ENCODE measurements at places on chromosomes 12 and 14. TPM values are rescaled to one million over a fixed set of nuclear protein-coding genes. Genes with fewer than 3 reads are reported as not detected.

The SSTR1 gene
- total RNA-seq = not detected

The CDH24 gene
- total RNA-seq = 2.5 TPM

The EPYC gene
- total RNA-seq = not detected

The PALS1 gene
- total RNA-seq = 5.5 TPM

The SLC38A4 gene
- not detected for total RNA-seq

The GPR132 gene
- total RNA-seq = 49.4 TPM

DNA sequence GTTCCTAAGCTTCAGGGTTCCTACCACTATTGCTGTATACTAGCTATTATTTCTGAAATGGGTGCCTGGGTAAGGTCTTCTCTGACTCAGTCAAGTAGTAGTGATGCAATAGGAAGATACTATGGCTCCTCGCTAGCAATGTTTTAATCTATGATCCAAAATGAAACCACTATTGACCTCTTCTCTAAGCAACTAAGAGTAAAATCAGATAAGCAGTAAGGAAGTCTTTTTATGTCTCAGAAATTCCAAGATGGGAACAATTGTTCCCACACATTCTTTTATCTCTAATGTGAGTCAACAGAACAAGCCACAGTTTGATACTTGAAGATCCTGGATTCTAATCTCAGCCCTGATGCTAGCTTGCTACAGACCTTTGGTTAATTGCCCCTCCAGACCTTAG lies 45.1 kb downstream of the AREL1 start:
- H3K4me1 ChIP-seq = peaks cover 21% of the 10 kb centered on the region
- H3K4me3 ChIP-seq = no peak overlapping the region
- H3K27ac ChIP-seq = peak overlapping the region; percentile 22
- H3K27me3 ChIP-seq = no peaks in the 10 kb centered on the region

DNA sequence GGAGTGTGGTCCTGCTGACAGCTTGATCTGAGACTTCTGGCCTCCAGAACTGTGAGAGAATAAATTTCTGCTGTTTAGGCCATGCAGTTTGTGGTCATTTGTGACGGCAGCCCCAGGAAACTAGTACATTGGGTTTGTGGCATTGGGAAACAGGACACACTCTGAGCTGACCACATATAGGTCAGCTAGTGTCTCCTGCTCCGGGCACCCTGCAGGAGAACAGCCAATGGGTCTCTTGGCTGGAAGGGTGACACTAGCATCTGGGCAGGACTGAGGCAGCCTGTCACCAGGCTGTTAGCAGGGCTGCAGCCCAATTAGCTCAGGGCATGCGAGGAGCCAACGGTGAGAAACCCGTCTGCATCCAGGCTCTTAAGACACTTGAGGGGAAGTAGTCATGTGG lies 83.2 kb downstream of the PITPNM2 start:
- DNase-seq = no peak
- no peak overlapping the region for H3K4me3 ChIP-seq
- no peak overlapping the region for H3K27ac ChIP-seq
- no peaks in the 10 kb centered on the region for H3K36me3 ChIP-seq

DNA sequence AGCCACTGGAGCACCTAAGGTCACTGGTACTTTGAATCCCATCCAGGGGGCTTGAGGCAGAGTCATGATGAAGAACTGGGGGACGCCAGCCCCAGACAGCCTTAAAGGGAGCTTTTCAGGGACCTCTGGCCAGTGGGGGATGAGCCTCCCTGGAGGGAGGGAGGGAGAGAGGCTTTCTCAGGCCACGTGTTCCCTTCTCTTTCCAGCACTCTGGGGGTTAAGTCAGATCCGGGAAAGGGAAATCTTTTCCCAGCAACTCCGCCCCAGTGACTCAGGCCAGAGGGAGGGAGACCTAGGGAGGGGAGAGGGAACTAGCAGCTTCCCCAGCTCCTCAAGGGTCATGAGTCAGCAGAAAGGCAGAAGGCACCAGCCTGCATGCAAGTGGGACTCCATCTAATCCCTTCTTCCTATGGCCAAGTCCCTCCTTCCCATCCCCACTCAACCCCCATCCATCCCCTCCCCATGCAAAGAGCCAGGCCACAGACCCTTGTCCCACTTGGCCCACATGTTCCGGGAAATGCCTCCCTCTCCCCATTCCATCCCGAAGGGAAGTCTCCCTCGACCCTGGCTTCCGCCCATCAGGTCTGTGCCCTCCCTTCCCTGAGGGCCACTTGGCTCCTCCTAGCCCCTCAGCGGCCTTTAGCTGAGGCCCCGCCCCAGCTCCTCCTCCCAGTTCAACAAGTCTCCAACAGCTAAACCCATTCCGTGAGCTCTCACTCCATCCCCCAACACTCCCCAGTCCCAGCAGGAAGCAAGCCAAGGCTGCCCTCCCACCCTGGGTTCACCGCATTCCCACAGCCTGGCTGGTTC lies 5.6 kb downstream of the TNFRSF1A start:
- peaks cover 23% of the 10 kb centered on the region for H3K36me3 ChIP-seq
- H3K27me3 ChIP-seq = no peaks in the 10 kb centered on the region
- H3K27ac ChIP-seq = no peak overlapping the region
- peak; percentile 90 for DNase-seq
- H3K4me3 ChIP-seq = no peak overlapping the region

- no peaks in the 10 kb centered on the region for H3K36me3 ChIP-seq
- peaks cover 2% of the 10 kb centered on the region for H3K4me1 ChIP-seq
- DNase-seq = no peak
- no peak overlapping the region for H3K4me3 ChIP-seq
- peaks cover 20% of the 10 kb centered on the region for H3K27me3 ChIP-seq
Measured at GRCh38 chr14:70009961-70010360, 130.7 kb downstream of the SMOC1 start.

GRCh38 chr14:69928111-69928523 lies 48.9 kb downstream of the SMOC1 start:
- H3K4me1 ChIP-seq = no peaks in the 10 kb centered on the region
- no peak overlapping the region for H3K4me3 ChIP-seq
- H3K27me3 ChIP-seq = peaks cover 31% of the 10 kb centered on the region

DNA sequence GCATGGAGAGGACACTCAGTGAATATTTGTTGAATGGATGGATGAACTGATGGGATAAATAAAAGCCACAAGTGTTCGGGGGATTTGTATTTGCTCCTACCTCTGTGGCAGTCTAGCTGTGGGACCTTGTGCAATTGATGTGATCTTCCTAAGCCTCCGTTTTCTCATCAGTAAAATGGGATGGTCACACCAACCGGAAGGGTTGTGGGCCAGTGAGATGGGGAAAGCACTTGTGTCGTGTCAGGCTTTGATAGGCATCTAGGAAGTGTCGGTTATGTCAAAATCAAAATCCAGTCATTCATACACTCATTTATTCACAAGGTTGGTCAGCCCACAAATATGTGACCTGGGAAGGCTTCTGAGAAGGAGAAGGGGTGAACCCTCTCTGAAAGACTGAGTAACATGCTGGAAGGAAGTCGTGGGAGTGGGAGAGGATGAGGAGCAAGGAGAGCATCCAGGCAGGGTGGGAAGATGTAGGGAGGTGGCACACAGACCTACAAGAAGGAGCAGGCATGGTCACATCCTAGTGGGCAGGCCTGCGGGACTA lies 7.8 kb upstream of the SERPINA9 start:
- no peaks in the 10 kb centered on the region for H3K4me1 ChIP-seq
- DNase-seq = no peak
- H3K36me3 ChIP-seq = no peaks in the 10 kb centered on the region
- no peak overlapping the region for H3K27ac ChIP-seq
- H3K4me3 ChIP-seq = no peak overlapping the region
- peaks cover 4% of the 10 kb centered on the region for H3K27me3 ChIP-seq

- no peak overlapping the region for H3K4me3 ChIP-seq
- H3K27me3 ChIP-seq = no peaks in the 10 kb centered on the region
- H3K27ac ChIP-seq = no peak overlapping the region
Measured at GRCh38 chr12:77031745-77032144, 33.6 kb downstream of the E2F7 start.

DNA sequence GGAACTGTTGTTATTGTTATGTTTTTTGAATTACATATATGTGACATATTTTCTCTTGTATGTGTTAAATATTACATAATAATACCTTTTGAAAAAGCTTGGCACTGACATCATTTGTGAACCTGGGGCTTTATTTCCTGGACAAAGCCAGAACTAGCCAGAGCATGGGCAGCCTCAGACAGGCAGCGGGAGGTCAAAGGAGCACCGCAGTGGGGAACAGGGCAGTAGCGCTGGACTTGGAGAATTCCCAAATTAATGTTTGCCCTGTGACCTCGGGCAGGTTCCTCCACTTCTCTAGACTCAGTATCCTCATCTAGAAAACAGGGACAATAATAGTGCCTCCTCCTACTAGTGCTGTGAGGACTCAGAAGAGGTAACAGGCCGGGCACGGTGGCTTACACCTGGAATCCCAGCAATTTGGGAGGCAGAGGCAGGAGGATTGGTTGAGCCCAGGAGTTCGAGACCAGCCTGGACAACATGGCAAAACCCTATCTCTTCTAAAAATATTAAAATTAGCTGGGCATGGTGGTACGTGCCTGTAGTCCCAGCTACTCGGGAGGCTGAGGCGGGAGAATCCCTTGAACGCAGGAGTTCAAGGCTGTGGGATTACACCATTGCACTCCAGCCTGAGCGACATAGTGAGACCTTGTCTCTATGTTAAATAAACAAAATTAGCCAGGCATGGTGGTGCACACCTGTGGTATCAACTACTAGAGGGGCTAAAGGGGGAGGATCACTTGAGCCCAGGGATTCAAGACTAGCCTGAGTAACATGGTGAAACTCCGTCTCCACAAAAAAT lies 27.3 kb upstream of the ITPK1 start:
- H3K4me1 ChIP-seq = peaks cover 15% of the 10 kb centered on the region
- no peak overlapping the region for H3K4me3 ChIP-seq
- no peak overlapping the region for H3K27ac ChIP-seq

DNA sequence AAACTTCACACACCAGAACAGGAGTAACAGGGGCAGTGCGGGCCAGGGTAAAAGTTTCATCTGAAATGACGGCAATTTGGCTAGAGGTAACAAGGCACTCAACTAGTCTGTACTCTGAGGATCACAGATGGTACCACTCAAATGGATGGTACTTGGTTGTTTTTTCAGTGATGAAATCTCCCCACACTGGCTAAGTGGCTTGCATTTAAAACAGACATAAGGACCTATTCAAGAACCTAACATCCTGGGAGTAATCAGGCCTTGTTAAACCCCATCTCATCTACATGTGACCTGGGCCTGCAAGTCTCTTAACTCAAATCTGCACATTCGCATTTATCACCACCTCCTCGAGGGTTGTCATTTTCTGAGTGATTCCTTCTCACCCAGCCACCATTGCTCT lies 90.8 kb downstream of the PRKAB1 start:
- H3K27me3 ChIP-seq = no peaks in the 10 kb centered on the region
- peaks cover 68% of the 10 kb centered on the region for H3K36me3 ChIP-seq
- DNase-seq = no peak
- H3K4me1 ChIP-seq = no peaks in the 10 kb centered on the region
- no peak overlapping the region for H3K27ac ChIP-seq

DNA sequence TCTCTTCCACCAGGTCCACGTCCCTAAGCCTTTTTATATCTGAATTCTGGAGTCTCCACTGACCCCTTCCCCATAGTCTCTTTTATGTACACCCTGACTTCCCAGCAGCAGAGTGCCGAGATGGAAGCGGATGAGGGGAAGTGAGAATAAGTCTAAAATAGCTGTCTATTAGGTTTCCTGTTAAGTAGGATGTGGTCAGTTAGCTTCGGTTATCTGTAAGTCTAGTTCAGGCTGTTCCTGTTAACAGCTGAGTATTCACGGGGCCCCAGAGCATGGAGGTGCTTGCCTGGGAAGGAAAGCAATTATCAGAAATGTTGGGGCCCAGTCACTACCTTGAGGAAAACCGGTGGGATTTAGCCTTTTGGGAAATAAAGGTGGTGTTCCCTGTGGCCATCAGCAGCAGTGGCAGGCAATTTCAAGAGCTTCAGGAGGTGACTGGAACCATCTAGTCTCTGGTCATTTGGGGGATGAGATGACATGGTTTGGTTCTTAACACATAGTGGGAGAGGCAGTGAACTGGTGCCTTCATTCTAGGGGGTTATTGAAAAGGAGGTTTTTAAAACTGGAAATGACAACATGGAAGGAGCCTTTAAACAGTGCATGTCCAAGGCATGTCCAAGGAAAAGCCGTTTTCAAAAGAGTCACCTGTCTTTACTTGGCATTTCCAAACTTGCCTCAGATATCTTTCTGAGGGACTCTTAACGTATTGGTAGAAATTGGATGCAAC lies 21.8 kb downstream of the CHST11 start:
- peak; percentile 70 for DNase-seq
- H3K27ac ChIP-seq = peak overlapping the region; percentile 97
- no peaks in the 10 kb centered on the region for H3K27me3 ChIP-seq
- H3K36me3 ChIP-seq = peaks cover 46% of the 10 kb centered on the region
- peaks cover 85% of the 10 kb centered on the region for H3K4me1 ChIP-seq

DNA sequence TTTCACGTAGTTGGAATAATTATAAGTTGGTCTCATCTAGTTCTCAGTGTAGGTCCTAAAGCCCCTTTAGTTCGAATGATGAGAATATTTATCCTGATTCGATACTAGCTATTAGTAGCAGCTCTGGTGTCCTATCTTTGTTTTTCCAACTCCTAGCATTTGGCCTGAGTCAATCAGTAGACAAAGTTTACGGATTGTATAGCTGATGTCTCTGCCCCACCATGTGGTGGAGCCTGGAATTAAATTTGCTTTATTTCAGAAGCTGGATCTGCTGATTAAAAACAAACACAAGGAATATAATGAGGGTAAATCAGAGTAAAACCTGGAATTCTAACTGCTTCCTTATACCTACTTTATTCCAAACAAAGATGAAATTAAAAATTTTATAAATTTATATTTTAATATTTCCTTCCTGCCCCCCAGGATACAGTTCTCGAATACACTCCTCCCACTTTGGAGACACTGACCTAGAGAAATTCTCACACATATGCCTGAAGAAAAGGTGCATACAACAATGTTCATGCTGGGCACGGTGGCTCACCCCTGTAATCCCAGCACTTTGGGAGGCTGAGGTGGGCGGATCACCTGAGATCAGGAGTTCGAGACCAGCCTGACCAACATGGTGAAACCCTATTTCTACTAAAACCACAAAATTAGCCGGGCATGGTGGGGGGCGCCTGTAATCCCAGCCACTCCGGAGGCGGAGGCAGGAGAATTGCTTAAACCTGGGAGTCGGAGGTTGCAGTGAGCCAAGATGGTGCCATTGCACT lies 7.6 kb upstream of the BRMS1L start:
- H3K4me3 ChIP-seq = no peak overlapping the region
- no peak for DNase-seq
- H3K4me1 ChIP-seq = peaks cover 5% of the 10 kb centered on the region
- peaks cover 3% of the 10 kb centered on the region for H3K27me3 ChIP-seq

DNA sequence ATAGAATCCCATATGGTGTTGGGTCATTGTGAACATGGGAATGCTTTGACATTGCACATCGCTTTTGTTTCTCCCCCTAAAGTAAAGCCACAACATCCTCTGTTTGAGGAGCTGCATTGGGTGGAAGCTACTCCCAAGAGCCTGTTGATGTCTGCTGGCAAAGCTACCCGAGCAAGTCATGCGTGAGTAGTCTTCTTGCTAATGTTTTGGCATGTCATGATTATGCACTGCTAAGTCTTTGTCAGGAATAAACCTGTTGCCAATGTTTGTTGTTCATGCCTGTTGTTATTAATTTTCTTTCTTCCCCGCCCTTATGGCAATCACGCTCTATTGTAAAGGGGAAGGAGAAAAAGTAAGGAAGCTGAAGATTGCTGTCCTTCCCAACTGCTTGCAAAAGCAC lies 97.3 kb downstream of the EXOC5 start:
- H3K27ac ChIP-seq = no peak overlapping the region
- no peaks in the 10 kb centered on the region for H3K36me3 ChIP-seq
- no peaks in the 10 kb centered on the region for H3K4me1 ChIP-seq
- peaks cover 4% of the 10 kb centered on the region for H3K27me3 ChIP-seq
- no peak for DNase-seq
- no peak overlapping the region for H3K4me3 ChIP-seq

GRCh38 chr12:80053051-80053790 lies 46.1 kb upstream of the OTOGL start:
- peaks cover 5% of the 10 kb centered on the region for H3K27me3 ChIP-seq
- no peak overlapping the region for H3K4me3 ChIP-seq
- no peaks in the 10 kb centered on the region for H3K4me1 ChIP-seq
- no peak for DNase-seq
- no peak overlapping the region for H3K27ac ChIP-seq
- H3K36me3 ChIP-seq = no peaks in the 10 kb centered on the region
